D341Med (cell line): ENCODE measurements at places on chromosomes 5 and 9.
A peak's percentile ranks its signal among the peaks of the same experiment; 100 is the strongest.

- DNase-seq, result peak; percentile 55
These were observed 1152.9 kb upstream of the CDH6 start for GRCh38 chr5:30040488-30041118.

- no peak for DNase-seq
These were observed 18.2 kb downstream of the SLC22A5 start for GRCh38 chr5:132387640-132388117.

DNA sequence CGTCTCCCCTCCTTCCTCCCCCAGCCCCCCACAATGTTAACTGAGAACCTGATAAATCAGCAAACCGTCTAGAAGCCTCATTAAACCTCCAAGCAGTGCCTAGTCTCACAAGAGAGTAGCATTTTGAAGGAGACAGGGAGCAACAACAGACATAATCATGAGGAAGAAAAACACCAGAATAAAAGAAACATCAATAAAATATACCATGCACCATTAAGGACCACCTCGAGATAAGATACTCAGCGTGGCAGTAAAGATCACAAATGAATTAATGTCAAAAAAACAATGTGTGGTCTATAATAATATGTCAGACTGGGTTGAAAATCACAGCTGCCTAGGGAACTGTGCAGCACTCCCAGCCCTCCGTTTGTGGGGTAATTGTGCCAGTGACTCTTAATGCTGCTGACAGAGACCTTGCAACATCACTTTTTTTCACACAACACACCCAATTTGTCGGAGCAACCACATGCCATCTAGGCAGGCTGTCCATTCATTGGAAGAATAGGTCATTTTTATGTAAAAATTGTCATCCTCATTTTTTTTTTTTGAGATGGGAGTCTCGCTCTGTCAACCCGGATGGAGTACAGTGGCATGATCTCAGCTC lies 450.8 kb upstream of the WWC1 start:
- DNase-seq, result no peak

DNA sequence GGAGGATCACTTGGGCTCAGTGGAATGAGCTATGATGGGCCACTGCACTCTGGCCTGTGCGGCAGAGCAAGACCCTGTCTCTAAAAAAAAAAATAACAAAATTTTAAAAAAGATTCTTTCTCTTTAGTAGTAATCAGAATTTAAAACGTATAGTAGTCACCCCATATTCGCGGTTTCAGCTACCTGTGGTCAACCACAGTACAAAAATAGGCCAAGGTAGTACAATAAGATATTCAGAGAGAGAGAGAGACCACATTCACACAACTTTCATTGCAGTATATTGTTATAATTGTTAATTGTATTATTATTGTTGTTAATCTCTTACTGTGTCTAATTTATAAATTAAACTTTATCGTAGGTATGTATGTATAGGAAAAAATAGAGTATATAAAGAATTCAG lies 18.7 kb downstream of the INIP start:
- DNase-seq, result no peak

DNA sequence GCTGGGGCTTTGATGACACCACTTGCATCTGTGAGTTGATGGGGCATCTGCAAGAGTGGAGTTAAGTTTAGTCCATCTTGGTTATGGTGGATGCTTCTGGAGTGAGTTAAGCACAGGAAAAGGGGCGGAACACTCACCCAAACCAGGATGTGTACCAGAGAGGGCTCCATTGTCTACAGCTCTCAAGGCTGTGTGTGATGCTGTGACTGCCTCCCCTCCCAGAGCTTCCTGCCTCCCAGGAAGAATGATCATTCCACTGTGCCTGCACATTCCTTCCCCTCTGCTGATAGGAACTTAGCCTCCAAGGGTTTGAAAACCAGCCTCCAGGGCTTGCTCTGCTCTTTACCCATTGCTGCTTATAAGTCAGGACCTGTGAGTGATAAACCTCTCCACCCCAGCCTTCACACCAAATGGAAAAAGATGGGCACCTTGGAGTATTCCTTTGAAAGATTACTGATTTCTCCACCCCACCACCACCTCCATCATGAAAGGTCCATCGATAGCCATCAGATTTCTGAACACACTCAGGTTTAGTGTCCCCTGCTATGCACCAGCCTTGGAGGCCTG lies 160.1 kb upstream of the SPRY4 start:
- DNase-seq, result no peak

- DNase-seq, result no peak
These were observed 30.6 kb upstream of the SEMA4D start for GRCh38 chr9:89528540-89528939.

DNA sequence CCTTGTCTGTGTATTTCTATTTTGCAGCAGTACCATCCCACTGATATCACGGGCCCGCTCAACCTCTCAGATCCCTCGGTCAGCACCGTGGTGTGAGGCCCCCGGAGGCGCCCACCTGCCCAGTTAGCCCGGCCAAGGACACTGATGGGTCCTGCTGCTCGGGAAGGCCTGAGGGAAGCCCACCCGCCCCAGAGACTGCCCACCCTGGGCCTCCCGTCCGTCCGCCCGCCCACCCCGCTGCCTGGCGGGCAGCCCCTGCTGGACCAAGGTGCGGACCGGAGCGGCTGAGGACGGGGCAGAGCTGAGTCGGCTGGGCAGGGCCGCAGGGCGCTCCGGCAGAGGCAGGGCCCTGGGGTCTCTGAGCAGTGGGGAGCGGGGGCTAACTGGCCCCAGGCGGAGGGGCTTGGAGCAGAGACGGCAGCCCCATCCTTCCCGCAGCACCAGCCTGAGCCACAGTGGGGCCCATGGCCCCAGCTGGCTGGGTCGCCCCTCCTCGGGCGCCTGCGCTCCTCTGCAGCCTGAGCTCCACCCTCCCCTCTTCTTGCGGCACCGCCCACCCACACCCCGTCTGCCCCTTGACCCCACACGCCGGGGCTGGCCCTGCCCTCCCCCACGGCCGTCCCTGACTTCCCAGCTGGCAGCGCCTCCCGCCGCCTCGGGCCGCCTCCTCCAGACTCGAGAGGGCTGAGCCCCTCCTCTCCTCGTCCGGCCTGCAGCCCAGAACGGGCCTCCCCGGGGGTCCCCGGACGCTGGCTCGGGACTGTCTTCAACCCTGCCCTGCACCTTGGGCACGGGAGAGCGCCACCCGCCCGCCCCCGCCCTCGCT lies 1.9 kb downstream of the LRRC26 start:
- DNase-seq, result peak; percentile 71

- no peak for DNase-seq
These were observed 57.8 kb upstream of the RAI14 start for GRCh38 chr5:34598177-34598794.

GRCh38 chr9:84151236-84151635 lies 170.6 kb downstream of the RMI1 start:
- DNase-seq, result no peak

DNA sequence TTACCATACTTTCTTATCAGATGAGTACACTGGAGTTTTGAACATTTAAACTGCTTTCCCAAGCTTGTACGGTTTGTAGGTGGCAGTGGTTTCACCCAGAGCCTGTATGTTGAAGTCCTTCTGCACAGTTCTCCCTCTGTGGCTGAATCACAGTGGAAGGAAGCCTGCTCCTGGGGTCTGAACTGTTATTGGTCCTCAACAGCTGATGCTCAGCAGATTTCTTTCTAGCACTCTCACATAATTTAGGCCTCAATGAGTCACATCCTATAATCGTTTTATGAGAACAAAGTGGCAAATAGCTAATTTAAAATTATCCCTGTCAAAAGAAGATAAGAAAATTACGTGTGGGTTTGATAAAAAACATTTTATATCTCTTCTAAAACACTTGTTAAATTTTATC lies 229.7 kb downstream of the TLE4 start:
- no peak for DNase-seq

DNA sequence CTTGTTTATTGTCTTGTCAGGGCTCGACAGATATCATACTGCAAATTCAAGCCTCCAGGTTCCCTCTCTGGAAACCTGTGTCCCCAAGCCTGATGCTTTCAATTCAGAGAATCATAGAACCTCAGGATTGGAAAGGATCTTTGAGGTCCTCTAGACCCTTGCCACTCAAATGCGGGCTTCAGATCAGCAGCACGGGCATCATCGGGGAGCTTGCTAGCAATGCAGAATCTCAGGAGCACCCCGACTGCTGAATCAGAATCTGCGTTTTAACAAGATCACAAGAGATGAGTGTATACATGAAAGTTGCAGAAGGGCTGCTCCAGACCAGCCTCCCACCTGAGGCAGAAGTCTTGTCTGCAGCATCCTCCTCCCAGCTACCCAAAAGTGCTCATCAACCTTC lies 13.1 kb upstream of the EGFLAM start:
- DNase-seq, result no peak

DNA sequence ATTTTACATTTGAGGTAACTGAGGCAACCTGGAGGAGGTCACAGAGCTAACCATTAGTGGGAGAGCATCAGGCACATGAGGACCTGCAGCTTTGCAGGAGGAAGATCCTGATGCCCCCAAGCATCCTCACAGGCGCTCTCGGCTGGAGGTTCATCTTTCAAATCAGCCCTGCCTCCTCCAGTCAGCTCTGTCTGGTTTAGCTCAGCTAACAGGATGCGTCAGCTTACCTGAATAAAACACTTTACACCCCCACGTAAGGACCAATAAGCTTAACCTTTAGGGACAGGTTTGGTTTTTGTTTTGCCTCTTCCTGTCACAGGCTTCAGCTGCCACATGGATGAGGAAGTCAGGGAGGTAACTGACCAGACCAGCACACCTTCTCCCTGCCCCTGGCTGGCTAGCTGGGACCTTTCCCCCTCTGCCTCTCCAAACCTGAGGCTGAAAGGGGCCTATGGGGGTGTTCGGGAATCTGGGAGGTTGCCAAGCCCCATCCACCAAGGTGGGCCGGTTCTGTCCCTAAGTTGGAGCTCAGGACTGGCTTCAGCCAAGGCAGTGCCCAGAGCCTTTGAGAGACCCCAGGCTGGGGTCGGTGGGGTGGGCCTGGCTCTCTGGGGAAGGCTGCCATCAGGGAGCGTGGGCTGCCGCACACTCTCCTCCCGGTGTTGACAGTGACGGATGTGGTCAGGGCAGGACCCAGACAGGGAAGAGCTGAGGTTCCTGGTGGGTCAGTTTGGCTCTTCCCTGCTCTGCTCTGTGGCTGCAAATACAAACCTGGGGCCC lies 20.0 kb upstream of the FCN1 start:
- DNase-seq, result no peak

DNA sequence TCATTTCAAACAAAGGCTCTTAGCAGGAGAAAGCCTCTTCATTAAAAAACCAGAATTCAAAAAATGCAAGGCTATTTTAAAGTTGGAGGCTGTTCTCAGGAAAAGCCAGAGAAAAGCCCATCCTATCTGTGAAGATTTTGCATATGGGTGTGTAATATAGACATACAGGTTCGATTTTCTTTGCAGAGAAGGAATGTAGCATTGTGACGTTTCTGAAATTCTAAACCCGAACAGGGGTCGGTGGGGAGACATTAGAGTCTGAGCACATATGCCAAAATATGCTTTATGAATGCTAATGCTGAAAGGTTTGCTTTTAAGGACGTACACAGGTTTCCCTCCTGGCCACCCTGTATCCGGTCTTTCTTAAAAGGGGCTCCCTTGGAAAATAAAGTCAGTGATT lies 363.1 kb upstream of the PAPPA start:
- DNase-seq, result no peak

DNA sequence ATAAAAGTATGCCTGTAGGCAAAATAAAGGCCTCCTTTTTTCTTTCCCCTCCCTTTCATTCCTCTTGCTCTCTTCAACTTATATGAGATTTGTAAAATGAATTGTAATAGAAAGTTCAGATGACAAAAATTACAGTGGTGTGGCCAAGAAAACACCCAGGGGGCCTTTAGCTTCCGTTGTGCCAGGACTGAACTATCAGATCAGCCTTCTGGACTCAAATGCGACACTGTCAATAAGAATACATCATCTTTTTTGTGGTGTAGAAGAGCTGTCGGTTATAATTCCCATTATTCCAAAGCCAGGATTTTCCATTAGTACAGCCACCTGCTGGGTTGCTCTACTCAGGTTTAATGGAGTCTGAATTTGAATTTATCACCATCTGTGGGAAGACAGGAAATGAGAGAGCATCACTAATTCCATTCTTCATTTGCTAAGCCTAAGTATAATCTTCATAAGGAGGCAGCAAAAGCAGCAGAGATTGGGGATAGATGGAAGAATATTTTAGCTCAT lies 443.4 kb downstream of the ANXA1 start:
- DNase-seq, result no peak

GRCh38 chr9:135045928-135046738 lies 41.3 kb upstream of the OLFM1 start:
- DNase-seq, result no peak

- no peak for DNase-seq
These were observed 3.7 kb upstream of the CLK4 start for GRCh38 chr5:178630475-178630930.

- DNase-seq, result no peak
These were observed 225.2 kb downstream of the FSTL4 start for GRCh38 chr5:133387091-133387490.

GRCh38 chr9:110065532-110065931 lies 142.4 kb downstream of the C9orf152 start:
- no peak for DNase-seq

DNA sequence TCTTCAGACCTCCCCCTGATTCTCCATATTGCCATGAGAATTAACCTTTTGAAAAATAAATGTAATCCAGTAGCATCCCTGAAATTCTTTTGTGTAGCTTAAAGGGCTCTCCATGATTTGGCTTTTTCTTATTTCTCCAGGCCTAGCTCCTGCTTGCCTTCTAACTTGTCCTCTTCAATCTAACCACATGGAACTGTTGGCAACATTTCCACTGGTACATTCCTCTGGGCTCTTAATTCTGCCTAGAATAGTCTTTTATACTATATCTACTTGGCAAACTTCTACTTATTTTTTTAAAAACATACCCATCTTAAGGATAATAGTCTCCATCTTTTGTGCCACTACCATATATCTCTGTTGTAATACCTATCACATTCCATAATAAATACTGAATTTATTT lies 54.1 kb downstream of the GNG10 start:
- no peak for DNase-seq

DNA sequence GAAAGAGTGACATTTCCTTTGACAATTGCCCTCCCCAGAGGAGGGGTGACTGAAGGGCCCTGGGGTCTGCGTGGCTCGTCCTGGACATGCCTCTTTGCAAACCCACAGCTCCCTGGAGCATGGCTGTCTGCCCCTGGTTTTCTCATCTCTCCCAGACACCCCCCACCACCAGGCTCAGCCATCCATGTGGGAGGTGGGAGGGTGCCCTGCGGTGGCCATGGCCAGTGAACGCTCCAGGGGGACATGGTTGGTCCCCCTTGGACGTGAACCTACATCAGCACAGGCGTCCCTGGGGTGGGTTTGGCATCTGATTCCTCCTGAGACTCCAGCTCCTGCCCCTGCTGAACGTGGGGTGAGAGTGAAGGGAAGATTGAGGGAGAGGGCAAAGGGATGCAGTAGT lies 67.7 kb upstream of the LMX1B start:
- DNase-seq, result no peak

- no peak for DNase-seq
These were observed 102.0 kb downstream of the LPAR1 start for GRCh38 chr9:110936237-110936636.
